ENCODE measurements at places on chromosomes 11 and 22. TPM values are rescaled to one million over a fixed set of nuclear protein-coding genes. Genes with fewer than 3 reads are reported as not detected.

GRCh38 chr11:2380396-2380795 is 3.3 kb downstream of the CD81 start:
- H3K4me1 ChIP-seq: peaks cover 51% of the 10 kb centered on the region
- peak overlapping the region; percentile 90 for H3K27ac ChIP-seq
- H3K36me3 ChIP-seq: no peaks in the 10 kb centered on the region
- no peaks in the 10 kb centered on the region for H3K27me3 ChIP-seq

DNA sequence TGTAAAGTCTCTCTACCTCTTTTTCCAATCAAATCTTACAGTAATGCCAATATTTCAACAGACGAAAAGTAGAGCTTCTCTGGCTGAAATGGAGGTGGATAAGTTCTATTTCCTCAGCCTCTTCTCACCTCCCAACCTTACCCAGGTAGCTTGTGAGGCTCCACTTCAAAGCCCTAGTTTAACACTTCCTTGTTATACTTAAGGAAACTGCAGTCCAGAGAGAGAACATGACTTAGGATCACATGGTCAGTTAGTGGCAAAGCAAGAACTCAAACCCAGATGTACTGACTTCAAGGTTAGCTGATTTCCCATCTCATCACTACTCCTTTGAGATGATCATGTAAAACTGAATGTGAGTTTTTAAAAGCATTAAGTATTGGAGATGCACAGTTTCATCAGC is 32.5 kb downstream of the PAK1 start:
- no peak for DNase-seq
- no peak overlapping the region for H3K4me3 ChIP-seq
- H3K27me3 ChIP-seq: no peaks in the 10 kb centered on the region

DNA sequence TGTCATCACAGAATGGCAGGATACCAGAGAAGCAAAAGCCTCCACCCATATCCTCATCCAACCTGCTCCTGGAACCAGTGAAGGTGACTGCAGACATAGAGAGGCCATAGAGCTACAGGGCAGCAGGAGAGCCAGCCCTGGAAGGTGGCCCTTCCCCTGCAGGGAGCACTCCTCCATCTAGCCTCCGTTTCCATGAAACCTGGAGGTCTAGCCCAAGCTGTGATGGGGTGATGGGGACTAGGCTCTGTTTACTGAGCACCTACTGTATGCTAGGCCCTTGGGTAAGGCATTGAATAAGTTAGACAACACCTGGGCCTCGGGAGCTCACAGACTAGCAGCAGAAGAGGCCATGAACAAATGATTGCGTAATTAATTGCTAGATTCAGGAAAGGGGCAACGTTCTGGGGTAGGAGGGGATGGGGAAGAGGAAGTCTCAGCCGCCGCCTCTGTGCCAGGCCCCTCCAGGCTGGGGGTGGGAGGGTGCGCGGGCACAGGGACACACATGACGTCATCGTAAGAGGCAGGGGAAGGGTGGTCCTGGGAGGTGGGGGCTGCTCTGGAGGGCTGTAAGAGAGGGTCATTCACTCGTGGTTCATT is 784 bp upstream of the SYNGR1 start:
- peak overlapping the region; percentile 50 for H3K4me3 ChIP-seq
- H3K27ac ChIP-seq: peak overlapping the region; percentile 31
- H3K36me3 ChIP-seq: no peaks in the 10 kb centered on the region
- DNase-seq: no peak
- peaks cover 12% of the 10 kb centered on the region for H3K4me1 ChIP-seq
- H3K27me3 ChIP-seq: no peaks in the 10 kb centered on the region

- no peaks in the 10 kb centered on the region for H3K36me3 ChIP-seq
- H3K4me1 ChIP-seq: no peaks in the 10 kb centered on the region
- H3K4me3 ChIP-seq: no peak overlapping the region
- H3K27ac ChIP-seq: no peak overlapping the region
- H3K27me3 ChIP-seq: no peaks in the 10 kb centered on the region
Measured at GRCh38 chr22:43066844-43067385, 22.3 kb downstream of the TTLL1 start.

DNA sequence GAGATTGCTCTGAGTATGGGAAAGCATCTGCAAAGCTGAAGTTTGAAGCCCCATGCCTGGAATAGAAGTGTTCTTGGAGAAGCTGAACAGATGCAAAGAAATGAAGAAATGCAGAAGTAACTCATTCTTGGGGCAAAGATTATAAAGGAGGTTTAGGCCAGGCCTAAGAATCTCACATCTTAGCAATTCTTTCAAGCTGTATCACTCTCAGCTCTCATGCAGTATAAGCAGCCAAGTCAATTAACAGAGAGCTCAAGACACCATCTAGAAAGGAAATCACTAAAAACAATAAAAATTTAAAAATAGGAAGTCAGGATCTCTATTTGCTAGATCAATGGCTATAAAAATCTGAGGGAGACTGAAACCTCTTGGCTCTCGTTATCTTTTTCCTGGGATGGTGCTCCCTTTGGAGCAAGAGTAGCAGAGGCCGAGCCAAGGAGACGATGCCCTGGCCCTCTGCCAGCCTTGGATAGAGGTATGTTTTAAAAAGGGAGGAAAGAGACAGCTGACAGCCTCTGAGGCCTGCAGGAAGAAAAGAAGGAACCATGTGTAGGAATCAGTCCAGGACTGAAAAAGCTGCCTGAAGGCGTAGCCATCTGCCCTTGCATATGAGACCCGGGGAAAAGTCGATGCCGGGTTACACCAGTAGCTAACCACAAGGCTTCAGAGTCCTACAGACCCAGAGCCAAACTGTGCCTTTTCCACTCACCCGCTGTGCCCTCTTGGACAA is 229.8 kb downstream of the BLID start:
- no peaks in the 10 kb centered on the region for H3K36me3 ChIP-seq
- H3K27me3 ChIP-seq: no peaks in the 10 kb centered on the region
- no peak overlapping the region for H3K27ac ChIP-seq

DNA sequence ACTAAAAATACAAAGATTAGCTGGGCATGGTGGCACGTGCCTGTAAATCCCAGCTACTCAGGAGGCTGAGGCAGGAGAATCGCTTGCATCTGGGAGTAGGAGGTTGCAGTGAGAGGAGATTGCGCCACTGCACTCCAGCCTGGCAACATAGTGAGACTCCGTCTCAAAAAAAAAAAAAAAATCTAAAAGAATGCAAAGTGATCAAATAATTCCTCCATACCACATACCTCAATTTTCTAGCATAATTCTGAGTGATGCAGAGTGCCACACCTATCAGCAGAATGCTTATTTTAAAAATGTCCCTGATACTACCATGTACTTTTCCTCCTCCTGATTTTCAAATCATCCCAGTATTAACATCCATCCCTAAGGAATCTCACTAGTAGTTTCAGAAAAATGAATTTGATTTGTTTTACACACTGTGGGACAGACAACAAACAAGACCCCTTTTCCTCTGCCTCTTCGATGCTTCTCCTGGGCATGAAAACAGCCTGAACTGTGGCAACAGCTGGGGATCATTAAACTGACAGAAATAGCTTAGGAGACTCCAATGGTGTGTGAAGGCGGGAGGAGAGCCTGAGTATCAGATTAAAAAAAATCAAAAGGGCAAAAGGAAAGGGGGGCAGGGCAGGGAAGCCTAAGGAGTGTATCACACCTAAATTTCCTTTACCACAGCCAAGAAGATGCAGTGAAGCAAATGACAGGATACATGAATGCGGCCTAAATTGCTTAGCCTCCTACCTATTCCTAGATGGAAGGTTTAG is 114.7 kb downstream of the SGSM3 start:
- no peak for DNase-seq
- H3K36me3 ChIP-seq: no peaks in the 10 kb centered on the region
- peak overlapping the region; percentile 47 for H3K27ac ChIP-seq
- peaks cover 32% of the 10 kb centered on the region for H3K4me1 ChIP-seq
- no peaks in the 10 kb centered on the region for H3K27me3 ChIP-seq

DNA sequence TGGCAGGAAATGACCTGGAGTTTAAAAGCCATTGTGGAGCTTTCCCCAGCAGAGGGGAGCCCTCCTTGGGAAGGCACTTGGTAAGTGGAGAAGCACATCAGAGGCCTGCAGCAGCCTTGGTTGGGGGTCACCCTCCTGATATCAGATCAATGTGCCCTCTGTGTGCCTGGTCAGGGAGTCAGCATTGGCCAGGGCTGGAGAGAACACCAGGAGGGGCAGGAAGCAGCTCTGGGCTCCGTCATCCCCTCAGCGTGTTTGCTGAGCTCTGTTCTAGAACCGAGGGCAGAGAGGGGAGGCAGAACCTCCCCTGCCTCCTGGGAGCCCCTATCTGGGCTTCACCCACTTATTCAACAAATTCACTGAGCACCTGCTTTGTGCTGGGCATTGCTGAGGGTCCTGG is 846.0 kb downstream of the TBC1D22A start:
- no peak overlapping the region for H3K4me3 ChIP-seq
- H3K36me3 ChIP-seq: no peaks in the 10 kb centered on the region
- no peaks in the 10 kb centered on the region for H3K27me3 ChIP-seq

DNA sequence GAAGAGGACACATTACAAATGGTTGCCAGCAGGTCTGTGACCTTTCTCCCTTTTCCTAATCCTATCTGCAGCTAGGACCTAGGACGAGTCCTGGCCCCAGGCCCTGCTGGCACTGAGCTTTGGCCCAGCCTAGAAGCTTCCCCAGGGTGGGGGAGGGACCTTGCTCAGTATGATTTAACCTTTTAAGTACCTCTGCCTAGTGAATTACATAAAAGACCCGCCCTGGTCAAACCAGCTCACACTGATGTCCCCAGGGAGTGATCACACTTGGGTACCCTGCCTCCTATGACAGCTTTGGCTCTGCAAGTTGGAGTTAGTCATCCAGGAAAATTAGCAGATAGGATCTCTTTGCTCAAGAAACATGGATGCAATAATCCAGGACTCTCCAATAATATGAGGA is 21.9 kb downstream of the ASCC2 start:
- peak; percentile 69 for DNase-seq
- peaks cover 67% of the 10 kb centered on the region for H3K36me3 ChIP-seq
- H3K4me1 ChIP-seq: peaks cover 46% of the 10 kb centered on the region
- H3K27ac ChIP-seq: peak overlapping the region; percentile 83
- H3K4me3 ChIP-seq: no peak overlapping the region
- H3K27me3 ChIP-seq: no peaks in the 10 kb centered on the region

- H3K36me3 ChIP-seq: peaks cover 16% of the 10 kb centered on the region
- H3K4me3 ChIP-seq: no peak overlapping the region
- no peaks in the 10 kb centered on the region for H3K27me3 ChIP-seq
- H3K27ac ChIP-seq: peak overlapping the region; percentile 28
Measured at GRCh38 chr11:61129639-61130523, 27.6 kb downstream of the CD5 start.

GRCh38 chr11:103811870-103812455 is 224.5 kb upstream of the DDI1 start:
- no peaks in the 10 kb centered on the region for H3K36me3 ChIP-seq
- no peak overlapping the region for H3K4me3 ChIP-seq
- DNase-seq: no peak
- no peaks in the 10 kb centered on the region for H3K4me1 ChIP-seq

- no peak overlapping the region for H3K4me3 ChIP-seq
- H3K27me3 ChIP-seq: no peaks in the 10 kb centered on the region
- H3K36me3 ChIP-seq: no peaks in the 10 kb centered on the region
- no peaks in the 10 kb centered on the region for H3K4me1 ChIP-seq
- DNase-seq: no peak
Measured at GRCh38 chr11:76047766-76048165, 158.5 kb downstream of the WNT11 start.

The OR5B21 gene
- total RNA-seq: not detected

The MRPL48 gene
- 10.7 TPM for total RNA-seq

The OOSP2 gene
- total RNA-seq: not detected

The IFITM5 gene
- not detected for total RNA-seq

The APOA1 gene
- 0.56 TPM for total RNA-seq

The CHRM4 gene
- not detected for total RNA-seq

The CARD16 gene
- total RNA-seq: 1.6 TPM

The WNT7B gene
- not detected for total RNA-seq

The TTLL1 gene
- 1.8 TPM for total RNA-seq

The SLC22A9 gene
- not detected for total RNA-seq

Data from gastrocnemius medialis (tissue), 4 donors.